ENCODE measurements at places on chromosomes 12 and 14.

DNA sequence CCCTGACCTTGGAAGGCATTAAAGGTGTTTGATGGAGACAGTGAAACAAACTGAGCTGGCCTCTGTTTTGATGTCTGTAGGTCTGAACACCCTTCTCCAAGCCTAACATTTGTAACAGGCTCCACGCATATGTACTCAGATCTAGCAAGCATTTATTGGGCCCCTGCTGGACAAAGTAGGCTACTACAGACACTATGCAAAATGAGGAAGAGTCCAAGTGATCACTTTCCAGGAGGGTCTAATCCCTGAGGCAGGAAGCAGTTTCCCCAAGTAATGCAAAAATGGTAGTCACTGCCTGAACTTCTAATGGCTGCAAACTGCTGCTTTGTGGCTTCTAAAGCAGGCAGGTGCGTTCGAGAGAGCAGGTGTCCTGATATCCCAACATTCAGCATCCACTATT is 405.8 kb downstream of the MED13L start:
- peak; percentile 95 for DNase-seq

DNA sequence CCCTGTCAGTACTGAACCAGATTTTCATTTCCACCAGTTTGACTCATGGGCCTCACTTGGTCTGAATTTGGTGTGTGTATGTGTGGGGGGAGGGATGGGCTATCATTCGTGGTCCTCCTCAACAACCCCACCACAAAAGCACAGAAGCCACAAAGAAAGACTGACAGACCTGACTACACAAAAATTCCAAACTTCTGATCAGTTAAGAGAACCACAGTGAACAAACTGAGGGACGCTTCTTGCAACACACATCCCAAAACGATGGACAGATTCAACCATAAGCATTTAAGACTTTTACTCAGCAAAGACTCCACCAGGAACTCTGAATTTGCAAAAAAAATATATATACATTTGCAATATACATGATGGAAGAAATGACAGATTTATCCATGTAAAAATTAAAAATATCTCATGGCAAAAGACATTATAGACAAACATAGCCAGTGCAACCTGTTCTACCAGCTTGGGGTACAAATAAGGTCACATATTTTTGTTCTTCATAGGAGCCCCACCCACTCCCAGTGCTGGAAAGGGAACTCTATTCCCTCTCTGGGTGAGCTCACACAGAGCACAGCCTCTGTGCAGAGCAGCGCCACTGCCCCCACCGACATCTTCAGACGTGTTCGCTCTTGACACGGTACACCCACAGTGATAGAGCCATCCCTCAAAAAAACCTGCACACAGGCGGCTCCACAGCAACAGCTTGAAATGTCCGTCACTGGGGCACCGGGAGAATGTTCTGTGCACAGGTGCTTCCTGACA is 49.7 kb downstream of the JAG2 start:
- DNase-seq, result no peak

DNA sequence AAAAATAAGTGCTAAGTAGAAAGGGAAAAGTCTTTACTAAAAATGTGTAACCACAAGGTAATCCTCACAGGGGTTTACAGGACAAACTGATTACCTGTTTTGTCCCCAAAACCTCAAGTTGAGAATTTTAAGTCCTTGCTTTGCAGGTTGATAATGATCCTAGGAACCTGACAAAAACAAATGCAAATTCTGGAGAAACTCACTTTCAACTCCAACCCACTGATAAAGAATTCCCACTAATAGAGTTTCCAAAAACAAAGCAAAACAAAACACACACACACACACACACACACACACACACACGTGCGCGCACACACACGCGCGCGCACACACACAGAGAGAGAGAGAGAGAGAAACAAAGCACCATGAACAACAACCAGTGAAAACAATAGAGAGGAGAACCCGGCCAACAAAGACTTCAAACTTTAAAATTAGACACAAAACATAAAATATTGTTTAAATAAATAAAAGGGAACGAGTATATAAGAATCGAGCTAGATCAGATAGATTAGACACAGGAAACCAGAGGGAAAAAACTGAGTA is 187.0 kb upstream of the FOXN3 start:
- no peak for DNase-seq

DNA sequence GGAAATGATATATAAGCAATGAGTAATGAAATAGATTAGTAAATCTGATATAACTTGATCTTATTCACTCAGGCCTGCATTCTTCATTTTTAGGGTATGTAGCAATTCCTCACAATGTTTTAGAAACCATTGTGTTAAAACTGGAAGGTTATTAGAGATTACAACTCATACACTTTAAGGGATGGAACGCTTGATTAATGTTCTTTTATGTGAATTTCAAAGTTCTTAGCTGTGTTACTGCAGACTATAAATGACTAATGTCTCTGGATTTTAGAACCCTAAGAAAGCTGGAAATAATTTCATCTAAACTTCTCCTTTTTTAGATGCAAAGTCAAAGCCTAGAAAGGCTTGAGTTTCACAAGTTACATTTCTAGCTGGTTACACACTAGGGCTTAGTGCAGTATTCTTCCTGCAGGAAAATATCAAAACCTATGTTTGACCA is 148.2 kb upstream of the CLEC14A start:
- DNase-seq, result no peak

DNA sequence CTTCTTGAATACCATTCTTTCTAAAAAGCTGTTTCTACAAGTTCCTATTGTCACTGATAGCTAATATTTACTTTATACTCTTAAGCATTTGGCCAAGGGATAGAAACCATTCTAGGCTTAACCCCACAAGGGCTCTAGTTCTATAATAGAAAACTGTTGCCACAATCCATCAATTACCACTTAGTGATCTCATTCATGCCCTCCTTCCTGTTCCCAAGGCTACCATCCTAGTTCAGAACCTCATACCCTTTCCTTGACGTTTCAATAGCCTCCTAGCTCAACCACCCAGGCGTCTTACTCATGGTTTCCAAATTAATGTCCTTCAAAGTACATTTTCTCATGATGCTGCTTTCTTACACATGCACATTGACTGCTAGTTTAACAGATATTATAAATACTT is 493.5 kb downstream of the NAV3 start:
- DNase-seq, result no peak

- DNase-seq, result peak; percentile 73
Measured at GRCh38 chr14:102262929-102263462, 42.0 kb downstream of the MOK start.

GRCh38 chr14:75343911-75344310 is 65.3 kb downstream of the FOS start:
- no peak for DNase-seq

GRCh38 chr12:1799051-1799881 is 21.1 kb upstream of the LRTM2 start:
- no peak for DNase-seq

GRCh38 chr12:131716282-131716681 is 5.4 kb downstream of the SFSWAP start:
- DNase-seq, result no peak

- DNase-seq, result no peak
Measured at GRCh38 chr14:95601650-95602049, 66.8 kb downstream of the GLRX5 start.

GRCh38 chr12:19912991-19913390 is 455.3 kb upstream of the PDE3A start:
- no peak for DNase-seq

- DNase-seq, result no peak
Measured at GRCh38 chr14:99883866-99884650, 90.8 kb downstream of the EML1 start.

- DNase-seq, result no peak
Measured at GRCh38 chr14:79915406-79915805, 295.9 kb downstream of the DIO2 start.

DNA sequence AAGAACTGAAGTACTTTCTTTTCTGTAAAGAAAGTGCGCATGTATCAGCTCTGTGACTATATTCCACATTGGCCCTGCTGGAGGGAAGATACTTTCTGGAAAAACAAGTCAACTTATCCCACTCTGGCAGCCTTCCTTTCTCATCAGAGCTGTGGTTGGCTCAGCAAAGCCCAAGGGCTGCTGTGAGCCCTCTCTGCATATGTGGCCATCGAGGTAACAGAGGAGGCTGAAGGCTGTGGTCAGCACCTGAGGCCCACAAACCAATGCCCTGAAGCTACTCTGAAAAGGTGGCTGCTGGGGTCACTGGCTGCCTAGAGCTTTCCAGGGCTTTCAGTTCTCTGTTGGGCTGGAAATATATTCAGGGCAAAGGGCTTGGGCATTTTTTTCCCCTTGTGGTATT is 70.8 kb upstream of the IGF1 start:
- DNase-seq, result no peak

- no peak for DNase-seq
Measured at GRCh38 chr12:132289356-132290202, 39.8 kb downstream of the GALNT9 start.

DNA sequence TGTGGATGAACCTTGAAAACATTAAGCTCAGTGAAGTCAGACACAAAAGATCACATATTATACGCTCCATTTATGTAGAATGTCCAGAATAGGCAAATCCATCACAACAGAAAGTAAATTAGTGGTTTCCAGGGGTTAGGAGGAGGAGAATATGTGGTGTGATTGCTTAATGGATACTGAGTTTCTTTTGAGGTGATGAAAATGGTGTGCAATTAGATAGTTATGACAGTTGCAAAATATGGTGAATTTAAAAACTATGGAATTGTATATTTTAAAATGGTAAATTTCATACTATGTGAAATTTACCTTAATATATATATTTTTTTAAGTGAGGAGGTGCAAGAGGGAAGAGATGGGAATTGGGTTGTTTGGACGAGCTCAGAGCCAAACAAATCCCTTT is 46.3 kb upstream of the KICS2 start:
- DNase-seq, result no peak

DNA sequence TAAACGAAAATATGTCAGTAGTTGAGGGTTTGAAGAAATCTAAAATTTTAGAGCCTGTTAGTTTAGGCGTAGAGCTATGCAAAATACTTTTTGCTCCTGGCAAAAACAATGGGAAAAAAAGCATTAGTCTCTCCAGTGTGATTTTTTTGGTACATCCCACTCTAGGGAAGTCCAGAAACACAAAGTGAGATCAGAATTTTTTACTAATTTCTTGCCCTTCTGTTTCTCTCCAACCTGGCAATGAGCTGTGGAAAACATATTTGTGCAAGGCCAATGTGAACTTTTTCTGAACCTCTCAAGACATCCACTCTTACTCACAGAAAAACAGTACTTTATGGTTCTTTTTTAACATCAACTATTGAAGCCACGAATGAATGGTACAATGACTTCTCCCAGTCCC is 56.9 kb upstream of the DCN start:
- no peak for DNase-seq

DNA sequence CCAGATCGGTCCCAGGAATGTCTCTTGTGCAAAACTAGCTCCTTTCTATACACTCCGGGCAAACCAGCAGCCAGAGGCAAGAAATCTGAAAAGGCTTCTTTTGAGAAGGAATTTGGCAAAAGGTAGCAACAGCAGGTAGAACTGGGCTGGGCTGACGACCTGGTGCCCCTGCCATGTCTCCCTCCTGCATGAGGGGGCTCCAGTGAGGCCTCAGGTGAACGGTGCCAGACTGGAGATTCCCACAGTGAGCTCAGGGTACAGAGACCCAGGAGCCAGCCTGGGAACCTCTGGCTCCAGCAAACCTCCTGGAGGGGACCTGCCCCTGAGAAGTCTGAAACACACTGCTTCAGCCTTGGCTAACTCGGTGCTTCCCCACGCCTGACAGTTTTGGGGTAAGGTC is 10.8 kb downstream of the ITPK1 start:
- no peak for DNase-seq

GRCh38 chr12:117441751-117442150 is 80.3 kb upstream of the NOS1 start:
- no peak for DNase-seq

- DNase-seq, result no peak
Measured at GRCh38 chr14:24277606-24278321, 6.4 kb upstream of the RABGGTA start.

DNA sequence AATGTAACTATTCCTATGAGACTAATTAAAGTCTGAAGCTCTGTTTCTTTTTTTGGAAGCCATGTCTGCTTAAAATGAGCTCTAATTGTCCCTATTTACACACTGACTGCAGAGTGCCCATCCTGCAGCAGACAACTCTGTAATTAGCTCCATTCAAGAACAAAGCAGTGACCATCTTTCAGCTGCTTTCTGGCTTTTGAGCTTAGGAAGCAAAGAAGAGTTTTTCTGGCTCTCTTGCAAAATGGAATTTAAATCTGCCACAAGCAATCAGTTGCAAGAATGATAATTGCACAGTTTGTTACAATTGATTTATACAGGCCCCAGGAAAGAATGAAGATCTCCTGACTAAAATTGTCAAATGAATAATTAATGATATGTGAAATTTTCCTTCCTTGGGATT is 83.4 kb downstream of the GAS2L3 start:
- peak; percentile 99 for DNase-seq

- no peak for DNase-seq
Measured at GRCh38 chr14:46734286-46734685, 82.7 kb upstream of the RPL10L start.

GRCh38 chr12:125320177-125320576 is 254.9 kb downstream of the AACS start:
- no peak for DNase-seq

GRCh38 chr12:131067981-131068851 is 114.5 kb downstream of the ADGRD1 start:
- no peak for DNase-seq

DNA sequence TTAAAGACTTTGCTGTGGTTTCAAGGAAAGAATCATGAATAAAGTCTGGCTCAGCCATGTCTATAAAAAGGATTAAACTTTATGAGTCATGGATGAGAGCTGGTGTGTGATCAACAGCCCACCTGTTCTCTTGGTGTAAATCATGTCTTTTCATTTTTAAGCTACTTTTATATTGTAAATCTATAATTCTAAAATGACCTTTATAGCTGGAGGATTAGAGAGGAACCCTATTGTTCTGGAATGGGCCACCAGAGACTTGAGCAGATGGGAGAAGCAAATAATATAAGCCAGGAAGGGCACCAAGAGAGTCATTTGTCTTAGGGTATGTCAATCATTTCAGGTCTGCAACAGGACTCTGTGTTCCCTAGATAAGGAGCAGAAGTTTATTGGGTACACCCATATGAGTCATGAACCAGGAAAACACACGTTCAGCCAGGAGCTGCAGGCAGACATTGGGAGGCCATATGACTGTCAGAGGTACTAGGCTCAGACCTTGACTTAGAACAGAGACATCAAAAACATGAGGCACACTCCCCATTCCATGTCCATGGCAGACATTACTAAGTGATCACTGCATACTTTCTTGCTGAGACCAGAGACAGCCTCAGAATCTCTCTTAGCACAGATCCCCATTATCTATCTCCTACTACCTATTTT is 49.3 kb downstream of the NDUFA12 start:
- no peak for DNase-seq

GRCh38 chr14:68153275-68153674 is 333.7 kb downstream of the RAD51B start:
- DNase-seq, result no peak

Data from NCI-H1105 treated with DMSO at 0.1 percent for 48 hours (cell line).